Bone marrow (tissue), 2 donors: ENCODE measurements at places on chromosomes 12 and 14.

- no peak for DNase-seq
Observed at GRCh38 chr12:58419905-58420304, 478.5 kb downstream of the ATP23 start.

DNA sequence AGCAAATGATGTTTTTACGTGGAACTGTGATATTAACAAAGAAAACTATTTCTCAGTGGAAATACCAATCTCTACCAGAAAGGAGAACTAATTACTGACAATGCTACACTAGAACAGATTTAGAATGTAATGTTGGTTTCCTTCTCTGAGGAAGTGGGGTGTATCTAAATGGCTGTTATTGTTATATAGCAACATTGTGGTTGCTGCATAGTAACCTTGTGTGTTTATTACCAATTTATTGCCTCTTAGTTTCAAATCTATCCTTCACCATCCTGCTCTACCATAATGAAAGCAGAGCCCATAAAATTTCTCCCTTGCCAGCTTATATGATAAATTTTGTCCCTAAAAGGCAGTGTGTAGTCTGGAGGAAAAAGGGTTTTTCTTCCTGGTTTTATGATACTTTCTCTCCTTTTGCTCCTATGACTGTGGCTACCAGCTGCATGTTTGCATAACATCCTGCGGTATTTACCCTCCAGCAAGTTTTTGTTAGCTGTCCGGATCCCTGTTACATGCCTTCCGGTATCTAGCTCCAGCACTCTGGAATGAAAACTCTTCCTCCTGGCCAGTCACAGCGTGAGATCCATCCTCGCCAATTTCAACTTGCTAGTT is 5.7 kb upstream of the KLRK1 start:
- DNase-seq: no peak

DNA sequence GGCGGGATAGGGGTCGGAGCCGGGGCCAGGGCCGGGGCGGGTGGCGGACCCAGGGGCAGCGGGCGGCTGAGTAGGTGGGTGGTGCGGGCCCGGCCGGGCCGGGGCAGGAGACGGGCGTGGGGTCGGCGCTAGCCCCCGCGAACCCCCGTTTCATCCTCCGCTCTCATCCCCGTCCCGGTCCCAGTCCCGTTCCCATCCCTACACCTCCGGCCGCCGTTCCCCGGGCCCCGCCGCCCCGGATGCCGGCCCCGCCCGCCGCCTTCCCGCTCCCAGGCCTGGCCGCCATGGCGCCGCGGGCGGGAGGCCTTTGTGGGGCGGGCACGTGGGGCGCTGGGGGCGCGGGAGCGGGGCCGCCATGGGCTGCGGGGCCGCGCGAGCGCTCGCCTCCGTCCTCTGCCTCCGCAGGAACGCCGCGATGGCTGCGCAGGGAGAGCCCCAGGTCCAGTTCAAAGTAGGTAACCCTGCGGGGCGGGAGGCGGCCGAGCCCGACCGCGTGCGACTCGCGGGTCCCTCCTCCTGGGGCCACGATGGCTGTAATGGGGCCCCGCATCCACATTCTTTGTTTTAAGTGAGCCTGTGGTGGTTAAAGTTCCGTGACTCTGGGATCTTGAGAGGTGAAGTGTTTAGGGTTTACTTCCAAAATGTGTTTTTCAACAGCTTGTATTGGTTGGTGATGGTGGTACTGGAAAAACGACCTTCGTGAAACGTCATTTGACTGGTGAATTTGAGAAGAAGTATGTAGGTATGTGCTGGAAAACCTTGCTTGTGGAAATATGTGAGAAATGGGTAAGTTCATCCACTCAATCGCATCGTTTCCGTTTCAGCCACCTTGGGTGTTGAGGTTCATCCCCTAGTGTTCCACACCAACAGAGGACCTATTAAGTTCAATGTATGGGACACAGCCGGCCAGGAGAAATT is 572 bp downstream of the RAN start:
- DNase-seq: peak; percentile 80

- no peak for DNase-seq
Observed at GRCh38 chr12:60494244-60494643, 898.4 kb downstream of the SLC16A7 start.

GRCh38 chr14:54881235-54881760 is 21.3 kb downstream of the GCH1 start:
- DNase-seq: no peak

- no peak for DNase-seq
Observed at GRCh38 chr14:60647081-60647836, 2.0 kb downstream of the SIX1 start.

GRCh38 chr14:51079085-51079484 is 15.8 kb downstream of the TRIM9 start:
- no peak for DNase-seq

- no peak for DNase-seq
Observed at GRCh38 chr12:89238593-89238992, 113.7 kb downstream of the DUSP6 start.
